ENCODE measurements at places on chromosomes 7 and 10.
A peak's percentile ranks its signal among the peaks of the same experiment; 100 is the strongest.

GRCh38 chr7:38659931-38660330 lies 28.8 kb upstream of the AMPH start:
- DNase-seq: no peak

- no peak for DNase-seq
Observed at GRCh38 chr10:125091891-125092290, 68.5 kb downstream of the CTBP2 start.

- no peak for DNase-seq
Observed at GRCh38 chr7:6111041-6111440, 79.9 kb downstream of the ANKRD61 start.

DNA sequence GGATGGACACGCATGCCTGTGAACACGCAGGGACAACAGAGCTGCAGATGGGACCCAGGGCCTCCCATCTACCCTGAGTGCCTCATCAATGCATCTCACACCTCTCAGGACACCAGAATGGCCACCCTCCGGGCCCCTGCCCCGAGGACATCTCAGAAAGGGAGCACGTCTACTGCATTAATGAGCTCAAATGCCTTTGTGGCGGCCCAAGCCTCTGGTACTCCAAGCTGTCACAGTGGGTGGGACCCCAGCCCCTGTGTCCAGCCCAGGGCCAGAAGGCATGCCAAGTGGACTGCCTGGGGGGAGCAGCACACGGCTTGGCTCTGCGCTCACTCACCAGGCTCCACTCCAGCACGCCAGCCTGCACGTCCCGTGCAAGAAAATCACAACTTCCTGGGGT lies 52.0 kb downstream of the TCERG1L start:
- DNase-seq: no peak

- peak; percentile 7 for DNase-seq
Observed at GRCh38 chr7:90595801-90596670, at the start of gene CDK14. CDK14 (plus strand) TSS chr7:90596321; CDS start chr7:90596628, 307 bp downstream.

- DNase-seq: no peak
Observed at GRCh38 chr10:50832171-50832751, 53.2 kb downstream of the A1CF start.

- no peak for DNase-seq
Observed at GRCh38 chr10:79097021-79097872, 28.5 kb downstream of the ZMIZ1 start.

DNA sequence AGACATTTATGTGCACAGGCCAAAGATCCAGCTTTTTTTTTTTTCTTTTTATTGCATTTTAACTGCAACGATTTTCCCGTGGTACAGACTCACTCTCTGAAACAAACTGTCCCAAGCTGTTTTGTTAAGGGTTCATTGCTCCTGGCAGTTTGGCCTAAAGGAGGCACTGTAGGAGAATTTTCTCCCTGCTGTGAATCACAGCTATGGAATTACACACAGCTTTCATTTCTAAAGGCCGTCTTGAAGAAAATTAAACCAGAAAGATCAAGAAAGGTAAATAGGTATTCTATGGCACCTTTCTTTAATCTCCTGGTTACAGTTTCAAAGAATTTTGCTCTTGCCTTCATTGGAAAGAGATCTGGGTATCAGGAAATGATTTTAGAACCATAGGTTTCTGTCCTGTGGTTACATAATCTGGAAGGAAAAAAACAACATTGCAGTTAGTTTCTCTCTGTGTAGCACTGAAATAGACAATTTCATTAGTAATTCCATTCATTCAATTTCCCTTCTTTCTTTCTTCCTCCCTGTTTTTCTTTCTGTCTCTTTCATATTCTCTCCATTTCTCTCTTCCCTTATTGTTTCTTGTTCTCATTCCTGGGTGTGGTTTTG lies 51.2 kb downstream of the PDK4 start:
- no peak for DNase-seq

- no peak for DNase-seq
Observed at GRCh38 chr7:121080913-121081326, 92.4 kb downstream of the CPED1 start.

- no peak for DNase-seq
Observed at GRCh38 chr7:129908181-129908580, 44.6 kb downstream of the UBE2H start.

DNA sequence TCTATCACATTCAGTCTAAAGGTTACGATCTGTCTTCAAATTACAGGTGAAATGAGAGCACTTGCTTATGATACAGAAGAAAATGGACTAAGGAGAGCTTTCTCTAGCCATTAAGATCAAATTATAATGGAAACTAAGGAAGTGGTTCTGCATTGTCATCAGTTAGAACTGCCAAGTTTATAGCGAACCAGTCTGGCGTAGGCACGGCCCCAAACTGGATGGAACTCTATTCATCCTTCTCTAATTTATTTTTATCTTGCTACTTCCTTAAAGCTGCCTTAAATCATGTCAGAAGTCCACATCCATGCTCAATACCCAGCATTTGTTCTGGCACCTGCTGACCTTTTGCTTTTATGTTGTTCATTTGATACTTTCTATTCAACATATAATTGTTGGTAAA lies 63.7 kb upstream of the APBB1IP start:
- DNase-seq: no peak

GRCh38 chr7:87702326-87702725 lies 74.1 kb downstream of the RUNDC3B start:
- DNase-seq: no peak

- no peak for DNase-seq
Observed at GRCh38 chr7:34064519-34065158, 159.3 kb downstream of the BMPER start.

- no peak for DNase-seq
Observed at GRCh38 chr7:106070201-106070551, 41.9 kb downstream of the SYPL1 start.

DNA sequence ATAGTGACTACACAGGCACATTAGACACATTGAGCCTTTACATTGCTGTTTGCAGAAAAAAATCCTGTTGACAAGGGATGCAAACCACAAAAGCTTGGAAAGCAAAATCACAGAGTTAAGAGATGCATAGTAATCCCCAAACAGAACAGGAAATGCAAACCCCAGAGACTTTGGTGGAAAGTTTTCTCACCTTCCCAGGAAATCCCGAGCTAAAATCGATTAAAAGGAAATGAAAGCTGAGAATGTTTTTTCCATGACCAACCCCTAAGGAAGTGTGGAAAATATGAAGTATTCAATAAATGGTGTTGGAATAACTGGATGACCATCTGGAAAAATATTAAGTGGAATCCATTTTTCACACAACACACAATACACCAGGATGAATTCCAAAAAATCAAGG lies 598.7 kb downstream of the GRID1 start:
- DNase-seq: no peak

GRCh38 chr7:32154797-32155196 lies 84.6 kb upstream of the PDE1C start:
- no peak for DNase-seq

DNA sequence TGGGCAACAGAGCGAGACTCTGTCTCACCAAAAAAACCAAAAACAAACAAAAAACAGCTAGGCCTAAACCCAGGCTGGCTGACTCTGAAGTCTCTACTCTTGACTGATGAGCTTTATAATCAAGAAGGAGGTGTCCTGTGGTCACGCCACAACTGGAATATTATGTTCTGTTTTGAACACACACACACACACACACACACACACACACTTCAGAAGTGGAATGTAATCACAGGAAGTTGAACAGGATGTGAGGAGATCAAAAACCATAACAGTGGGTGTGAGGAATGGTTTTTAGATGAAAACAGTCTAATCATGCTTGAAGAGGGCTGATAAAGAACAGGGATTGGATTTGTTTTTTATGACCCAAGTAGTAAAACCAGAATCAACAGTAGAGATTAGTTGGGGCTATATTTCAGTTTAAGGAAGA lies 51.1 kb upstream of the IL6 start:
- no peak for DNase-seq

DNA sequence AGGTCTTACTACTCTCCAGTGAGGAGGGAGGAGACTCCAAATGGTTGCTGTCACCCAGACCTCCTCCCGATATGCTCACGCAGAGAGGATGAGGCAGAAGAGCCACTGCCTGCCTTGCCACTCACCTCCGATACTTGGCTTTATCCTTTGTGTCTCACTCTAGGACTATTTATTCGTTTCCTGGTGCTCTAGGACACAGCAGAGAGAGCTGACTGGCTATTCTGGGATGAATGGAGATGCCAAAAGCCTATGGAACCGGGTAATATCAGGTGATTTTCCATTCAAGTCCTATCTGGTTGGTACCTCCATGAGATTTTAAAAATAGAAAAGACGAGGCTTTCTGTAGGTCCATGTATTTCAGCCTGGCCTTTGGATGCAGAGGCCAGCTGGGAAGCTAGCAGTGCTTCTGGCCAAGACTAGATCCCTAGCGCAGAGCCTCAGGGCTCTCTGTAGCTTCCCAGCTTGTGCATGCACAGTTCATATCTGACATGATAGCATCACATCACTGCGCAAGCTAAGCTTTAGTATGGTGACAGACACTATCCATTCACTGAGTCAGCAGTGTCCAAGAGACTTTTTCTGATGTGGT lies 239.0 kb upstream of the ANKRD30A start:
- no peak for DNase-seq

- DNase-seq: no peak
Observed at GRCh38 chr10:58384095-58384494, 1.1 kb upstream of the TFAM start.

GRCh38 chr7:133709036-133709880 lies 417.9 kb upstream of the LRGUK start:
- no peak for DNase-seq

- no peak for DNase-seq
Observed at GRCh38 chr7:130935564-130936157, 201.7 kb upstream of the KLF14 start.

DNA sequence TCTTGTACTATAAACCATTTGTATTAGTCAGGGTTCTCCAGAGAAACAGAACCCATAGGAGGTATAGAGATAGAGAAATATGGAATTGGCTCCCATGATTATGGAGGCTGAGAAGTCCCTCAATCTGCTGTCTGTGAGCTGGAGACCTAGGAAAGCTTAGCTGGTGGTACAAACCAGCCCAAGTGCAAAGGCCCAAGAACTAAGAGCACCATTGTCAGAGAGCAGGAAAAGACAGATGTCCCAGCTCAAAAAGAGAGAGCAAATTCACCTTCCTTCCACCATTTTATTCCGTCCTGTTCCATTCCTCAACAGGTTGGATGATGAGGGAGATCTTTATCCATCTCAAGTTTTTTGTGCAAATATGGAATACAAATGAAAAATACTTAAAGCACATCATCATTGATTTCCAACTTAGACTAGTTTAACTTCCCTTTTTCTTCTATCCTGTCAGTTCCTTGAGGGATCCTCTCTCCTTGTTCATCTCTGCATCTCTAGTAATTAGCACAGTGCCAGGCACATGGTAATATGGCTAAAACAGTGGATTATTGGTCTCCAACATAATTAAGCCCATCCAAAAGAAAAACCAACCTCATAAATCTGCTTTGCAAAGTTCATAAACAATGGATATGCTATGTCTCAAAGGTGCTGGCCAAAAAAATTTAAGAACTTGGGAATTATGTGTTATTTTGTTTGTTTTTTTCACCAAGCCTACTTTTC lies 83.1 kb upstream of the PIK3CG start:
- no peak for DNase-seq

DNA sequence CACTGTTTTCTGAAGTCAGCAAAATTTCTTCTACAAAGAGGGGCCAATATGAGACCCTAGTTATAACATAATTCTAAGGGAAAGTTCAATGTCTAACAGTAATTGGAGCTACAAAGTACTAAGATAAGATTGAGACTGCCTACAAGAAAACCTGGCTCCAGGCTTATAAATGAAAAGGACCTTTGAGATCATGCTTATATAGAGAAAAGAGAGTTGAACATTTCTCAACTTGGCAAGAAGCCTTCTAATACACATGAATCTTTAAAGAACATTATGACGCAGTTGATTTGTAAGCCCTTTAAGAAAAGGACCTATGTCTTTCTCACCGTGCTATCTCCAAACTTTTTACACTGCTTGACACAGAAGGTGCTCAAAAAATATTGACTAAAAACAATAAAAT lies 87.9 kb downstream of the TPK1 start:
- no peak for DNase-seq

DNA sequence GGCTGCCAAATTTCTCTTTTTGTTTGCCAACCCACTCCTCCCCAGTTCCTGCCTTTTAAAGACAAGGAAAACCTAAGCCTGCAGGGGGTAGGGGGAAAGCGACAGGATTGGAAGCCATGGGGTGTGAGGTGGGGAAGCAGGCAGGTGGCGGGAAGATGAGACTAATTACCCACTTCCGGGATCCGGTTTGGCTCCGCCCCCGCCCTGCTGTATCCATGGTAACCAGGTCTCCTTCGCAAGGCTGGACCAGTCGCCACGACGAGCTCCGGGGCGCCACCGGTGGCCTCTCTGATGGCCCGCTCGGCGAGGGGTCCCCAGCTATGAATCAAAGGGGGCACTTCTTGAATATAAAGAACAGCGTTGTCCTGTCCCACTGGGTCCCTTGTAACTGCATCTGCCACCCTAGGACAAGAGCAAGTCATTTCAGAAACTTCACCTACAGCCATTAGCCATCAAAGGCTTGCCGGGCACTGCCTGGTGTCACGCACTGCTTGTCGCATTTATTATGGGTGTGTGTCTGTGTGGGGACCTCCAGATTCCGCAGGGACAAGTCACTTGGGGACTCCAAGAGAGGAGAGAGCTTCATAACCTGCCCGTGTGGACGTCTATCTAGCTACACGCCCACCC lies 55.4 kb upstream of the LMTK2 start:
- DNase-seq: peak; percentile 23
